ENCODE measurements at places on chromosomes 1 and 21.

- no peak for DNase-seq
Observed at GRCh38 chr1:26112407-26112775, 767 bp downstream of the PDIK1L start.

GRCh38 chr21:32719085-32719484 lies 8.7 kb downstream of the SYNJ1 start:
- no peak for DNase-seq

- no peak for DNase-seq
Observed at GRCh38 chr1:104120525-104120924, 370.8 kb downstream of the AMY1C start.

DNA sequence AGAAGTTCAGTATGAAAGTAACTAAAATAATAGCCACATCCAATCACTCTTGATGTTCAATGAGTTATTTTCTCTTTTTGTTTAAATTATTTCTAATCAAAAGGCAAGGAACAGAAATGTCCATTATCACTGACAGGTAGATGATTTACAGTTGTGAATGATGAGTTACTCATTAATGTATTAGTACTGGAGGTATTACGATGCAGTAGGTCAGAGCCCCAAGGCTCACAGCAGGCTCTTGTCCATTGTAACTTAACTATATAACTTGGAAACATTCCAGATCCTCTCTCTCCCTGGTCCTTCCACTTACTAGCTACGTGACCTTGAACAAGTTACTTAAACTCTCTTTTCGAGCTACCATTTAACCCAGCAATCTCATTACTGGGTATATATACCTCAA lies 39.5 kb downstream of the CRB1 start:
- no peak for DNase-seq

- DNase-seq, result no peak
Observed at GRCh38 chr1:209674957-209675564, at the start of gene G0S2. Gene G0S2, plus strand, starts transcription at chr1:209675412. Its CDS starts 273 bp downstream, at chr1:209675685.

DNA sequence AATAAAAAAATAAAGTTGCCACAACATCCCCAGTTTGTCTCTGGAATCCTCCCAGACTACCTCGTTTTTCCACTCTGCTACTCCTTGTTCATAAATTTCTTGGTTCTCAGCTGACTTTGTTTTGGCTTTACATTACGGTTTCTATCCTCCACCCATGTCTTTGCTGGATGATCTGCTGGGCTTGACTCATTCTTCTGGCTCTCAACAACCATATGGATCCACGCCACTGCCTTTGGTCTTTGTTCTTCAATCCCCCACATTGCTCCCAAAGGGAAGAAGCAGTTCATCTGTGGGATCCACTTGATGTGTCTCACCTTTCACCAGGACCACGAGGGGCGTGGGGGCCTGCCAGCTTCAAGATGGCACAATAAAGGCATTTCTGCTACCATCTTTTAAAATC lies 67.1 kb upstream of the NBL1 start:
- DNase-seq, result no peak

GRCh38 chr1:205666372-205667166 lies 13.7 kb downstream of the SLC45A3 start:
- DNase-seq, result no peak

DNA sequence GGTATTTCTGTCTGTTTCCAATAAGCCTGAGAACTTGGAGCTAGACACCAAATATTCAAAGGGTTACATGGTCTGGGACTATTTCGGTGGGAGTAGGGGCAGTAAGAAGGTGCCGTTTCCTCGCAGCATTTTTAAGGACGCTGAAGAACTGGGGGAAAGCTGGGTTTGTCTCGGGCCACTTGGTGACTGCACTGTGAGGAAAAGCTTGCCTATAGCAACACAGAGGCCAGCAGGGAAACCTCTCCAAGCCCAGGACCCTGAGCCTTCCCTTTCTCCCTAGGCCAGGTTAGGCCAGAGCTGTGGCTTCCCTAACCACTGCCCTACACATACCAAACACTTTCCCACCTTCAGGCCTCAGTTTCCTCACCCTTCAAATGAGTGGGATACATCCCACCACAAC lies 3.3 kb downstream of the GLIS1 start:
- DNase-seq, result no peak

DNA sequence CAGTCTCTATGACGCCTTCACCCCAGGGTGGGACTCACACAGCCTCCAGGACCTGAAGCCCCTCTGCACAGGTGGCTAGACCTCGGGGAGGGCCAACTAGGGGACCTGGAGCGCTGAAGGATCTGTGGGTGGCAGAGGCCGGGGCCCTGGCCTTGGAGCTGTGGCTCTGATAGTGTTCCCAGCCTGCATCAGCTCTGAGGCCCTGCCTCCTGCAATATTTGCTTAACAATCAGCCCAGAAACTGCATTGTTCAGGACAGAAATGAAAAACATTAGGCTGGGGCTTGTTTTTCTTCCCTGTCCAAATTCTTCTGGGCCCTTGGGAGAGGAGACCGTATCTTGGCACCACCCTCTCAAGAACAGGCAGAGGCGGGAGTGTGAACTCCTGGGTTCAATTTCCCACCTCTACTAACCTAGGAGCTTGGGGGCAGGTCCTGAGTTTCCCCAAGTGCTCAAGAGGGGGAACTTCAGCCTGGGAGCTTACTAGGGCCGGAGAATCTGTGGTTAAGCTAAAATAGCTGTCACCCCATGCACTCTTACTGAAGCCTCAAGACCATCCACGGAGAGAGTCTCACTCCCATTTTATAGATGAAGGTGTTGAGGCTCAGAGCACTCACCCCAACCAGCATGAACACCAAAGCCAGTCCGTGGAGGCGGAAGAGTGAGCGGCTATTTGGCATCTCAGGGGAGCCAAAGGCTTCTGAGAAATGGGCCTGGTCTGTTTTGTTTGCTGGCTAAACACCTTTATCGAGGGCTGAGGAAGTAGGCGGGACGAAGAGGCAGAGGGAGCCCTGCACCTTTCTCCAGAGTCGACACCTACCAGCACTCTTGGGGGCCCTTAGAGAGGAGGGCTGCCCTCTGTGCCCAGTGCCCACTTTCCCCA lies 18.8 kb upstream of the CASZ1 start:
- no peak for DNase-seq

- no peak for DNase-seq
Observed at GRCh38 chr21:37257511-37257966, 9.6 kb downstream of the VPS26C start.

GRCh38 chr1:160001440-160001839 lies 30.4 kb downstream of the PIGM start:
- no peak for DNase-seq

- DNase-seq, result no peak
Observed at GRCh38 chr1:3711780-3712451, 40.3 kb upstream of the CCDC27 start.
